ENCODE measurements at places on chromosomes 4 and X.

GRCh38 chr4:33931026-33931425, 2313.3 kb downstream of the ARAP2 start:
- no peak for DNase-seq

DNA sequence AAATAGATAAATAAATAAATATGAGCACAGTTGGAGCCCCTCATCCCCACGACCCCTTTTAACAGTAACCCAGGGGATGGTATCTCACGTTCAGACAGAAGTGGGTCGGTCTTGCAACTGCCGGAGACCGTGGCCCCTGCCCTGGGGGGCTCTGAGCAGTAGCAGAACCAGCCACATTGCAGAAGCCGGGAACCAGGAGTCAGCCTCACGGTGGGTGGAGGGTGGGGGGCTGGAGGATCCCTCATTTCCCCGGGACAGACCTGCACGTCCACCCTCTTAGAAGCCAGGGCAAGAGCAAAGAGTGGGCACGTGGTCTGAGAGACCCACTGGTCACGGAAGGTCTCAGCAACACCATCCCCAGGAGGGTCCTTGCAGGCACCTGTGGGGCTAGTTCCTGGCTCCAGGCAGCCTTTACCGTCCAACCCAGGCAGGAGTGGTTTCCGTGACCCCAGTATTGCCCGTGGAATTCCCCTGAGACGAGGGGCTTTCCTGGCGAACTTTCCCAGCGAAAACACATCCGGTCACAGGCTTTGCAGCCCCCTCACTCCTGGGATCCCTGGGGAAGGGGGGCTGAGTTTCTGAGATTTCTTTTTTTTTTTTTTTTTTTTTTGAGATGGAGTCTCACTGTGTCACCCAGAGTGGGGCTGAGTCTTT, 8.8 kb upstream of the IL3RA start:
- DNase-seq, result no peak

GRCh38 chrX:109839694-109840567, 106.9 kb upstream of the ACSL4 start:
- DNase-seq, result no peak

DNA sequence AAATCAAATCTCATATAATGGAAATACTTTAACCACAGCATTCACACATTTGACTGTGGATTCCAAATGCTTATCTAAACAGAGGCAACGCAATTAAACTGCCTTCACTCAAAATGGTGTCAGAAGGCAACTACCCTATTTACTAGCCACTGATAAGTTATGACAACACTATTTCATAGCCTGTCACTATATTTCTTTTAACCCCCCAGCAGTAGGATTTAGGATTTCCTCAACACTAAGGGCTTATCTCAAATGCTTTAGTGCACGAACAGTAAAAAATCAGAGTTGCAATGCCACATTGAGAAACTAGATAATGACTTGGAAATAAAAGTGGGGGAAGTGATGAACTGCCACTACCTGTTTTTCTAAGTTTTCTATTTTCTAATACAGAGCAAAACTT, 66.7 kb downstream of the DHX15 start:
- no peak for DNase-seq

DNA sequence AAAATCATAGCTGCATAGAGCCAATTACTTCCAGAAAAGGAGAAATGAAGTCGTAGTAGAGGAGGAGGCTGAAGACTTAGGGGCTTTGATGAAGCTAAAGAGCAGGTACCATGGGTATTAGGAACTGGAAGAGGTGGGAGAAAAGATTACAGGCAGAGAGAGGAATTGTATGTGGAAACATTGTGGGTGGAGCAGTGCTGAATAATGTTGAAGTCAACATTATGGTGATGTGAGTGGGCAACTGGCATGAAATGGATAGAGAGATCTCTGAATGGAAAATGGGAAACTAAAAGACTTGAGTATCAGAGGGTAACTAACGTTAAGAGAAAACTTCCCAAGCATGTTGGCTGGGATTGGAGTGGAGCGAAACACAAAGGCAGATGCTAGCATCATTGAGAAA, 92.5 kb downstream of the AREG start:
- DNase-seq, result no peak

GRCh38 chrX:155957843-155958242, 39.7 kb upstream of the IL9R start:
- no peak for DNase-seq

GRCh38 chr4:86530183-86530582, 63.9 kb upstream of the PTPN13 start:
- DNase-seq, result no peak

DNA sequence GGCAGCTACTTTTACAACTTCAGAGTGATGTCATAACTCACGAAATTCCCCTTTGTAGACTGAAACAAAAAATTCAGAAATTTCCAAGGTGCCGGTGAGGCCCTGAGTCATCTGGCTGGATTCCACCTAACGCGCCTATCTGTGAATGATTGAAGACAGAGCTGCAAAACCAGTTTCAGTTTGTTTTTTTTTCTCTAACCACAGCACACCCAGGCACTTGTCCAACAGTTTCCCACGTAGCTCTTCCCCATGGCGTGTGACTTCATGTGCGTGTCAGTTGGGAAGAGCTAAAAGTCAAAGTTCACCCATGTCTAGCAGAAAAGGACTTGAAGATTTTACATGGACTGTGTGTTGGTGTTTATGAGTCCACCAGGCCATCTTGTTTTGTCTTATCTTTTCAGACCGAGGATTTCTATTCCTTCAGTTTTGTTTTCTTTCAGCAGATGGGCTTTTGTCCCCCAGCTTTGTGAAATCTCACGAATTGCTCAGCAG, 16.4 kb downstream of the TCEANC start:
- no peak for DNase-seq

DNA sequence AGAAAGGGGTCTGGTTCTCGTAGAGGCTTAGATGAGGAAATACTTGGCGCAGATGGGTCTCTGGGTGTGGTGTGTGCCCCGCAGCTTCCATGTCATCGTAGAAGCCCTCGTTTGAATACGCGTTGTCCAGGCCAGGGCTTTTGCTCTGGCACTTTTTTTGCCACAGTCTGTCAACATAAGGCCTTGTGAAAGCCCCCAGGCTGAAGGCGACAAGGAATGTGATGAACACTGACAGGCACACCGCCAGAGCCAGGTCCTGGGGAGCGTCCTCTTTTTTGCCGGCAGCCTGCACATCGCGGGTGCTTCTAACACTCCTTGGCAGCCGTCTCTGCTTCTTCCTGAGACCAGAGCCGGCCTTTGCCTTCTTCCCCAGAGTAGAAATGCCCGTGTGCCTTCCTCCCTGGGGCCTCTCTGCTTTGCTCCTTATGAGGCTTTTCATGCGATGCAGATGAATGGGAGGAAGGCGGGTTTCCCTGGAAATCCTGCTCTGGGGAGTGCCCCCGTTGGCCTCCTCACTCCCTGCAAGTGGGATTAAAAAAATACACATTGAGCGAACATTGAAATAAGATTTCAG, 24.4 kb downstream of the LRRC66 start:
- no peak for DNase-seq

DNA sequence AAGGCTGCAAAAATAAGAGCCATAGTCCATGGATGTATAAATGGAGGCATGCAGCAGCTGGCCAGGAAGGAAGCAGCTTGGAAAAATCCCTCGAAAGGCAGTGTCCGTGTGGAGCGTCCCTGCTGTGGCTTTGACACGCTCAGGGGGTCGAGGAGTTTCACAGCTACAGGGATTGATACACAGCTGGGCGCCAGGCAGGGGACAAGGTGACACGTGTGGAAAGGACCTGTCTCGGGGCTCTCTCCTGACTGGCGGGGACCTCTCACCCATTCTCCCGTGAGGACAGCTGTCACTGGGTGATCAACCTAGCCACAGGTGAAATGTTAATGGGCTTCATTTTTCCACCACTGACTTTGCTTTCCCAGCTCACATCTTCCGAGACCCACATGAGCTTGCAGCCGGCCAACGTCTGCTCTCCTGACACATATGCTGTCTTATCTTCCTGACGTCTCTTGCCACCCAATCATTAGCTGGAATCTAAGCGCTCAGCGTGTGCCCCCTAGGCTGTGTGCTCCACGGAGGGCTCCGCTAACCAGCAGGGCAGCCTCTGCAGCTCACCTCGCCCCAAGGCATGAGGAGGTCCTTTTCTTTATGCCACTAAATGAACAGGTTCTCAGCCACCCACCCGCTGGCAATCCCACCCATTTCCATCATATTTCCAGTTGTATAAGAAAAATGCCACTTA, 89.4 kb upstream of the AFAP1 start:
- DNase-seq, result no peak

- DNase-seq, result no peak
Observed at GRCh38 chr4:84451546-84451945, 47.5 kb downstream of the NKX6-1 start.

DNA sequence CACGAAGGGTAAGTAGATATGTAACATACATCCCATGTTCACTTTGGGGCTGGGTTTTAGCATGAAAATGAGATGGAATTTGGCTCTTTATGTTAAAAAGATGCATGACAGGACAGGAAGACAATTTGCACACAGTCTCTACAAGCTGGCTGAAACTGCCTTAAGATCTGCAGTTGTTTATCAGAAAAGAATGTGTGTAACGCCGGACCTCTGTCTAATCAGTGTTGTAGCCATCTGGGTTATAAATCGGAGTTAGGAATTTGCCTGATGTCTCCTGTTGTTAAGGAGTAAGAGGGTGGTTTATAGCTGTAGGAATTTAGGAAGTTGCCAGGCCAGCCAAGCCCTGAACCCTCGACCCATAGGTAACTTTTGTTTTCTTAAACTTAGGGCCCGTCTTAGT, 562.9 kb upstream of the FAT1 start:
- DNase-seq, result no peak

DNA sequence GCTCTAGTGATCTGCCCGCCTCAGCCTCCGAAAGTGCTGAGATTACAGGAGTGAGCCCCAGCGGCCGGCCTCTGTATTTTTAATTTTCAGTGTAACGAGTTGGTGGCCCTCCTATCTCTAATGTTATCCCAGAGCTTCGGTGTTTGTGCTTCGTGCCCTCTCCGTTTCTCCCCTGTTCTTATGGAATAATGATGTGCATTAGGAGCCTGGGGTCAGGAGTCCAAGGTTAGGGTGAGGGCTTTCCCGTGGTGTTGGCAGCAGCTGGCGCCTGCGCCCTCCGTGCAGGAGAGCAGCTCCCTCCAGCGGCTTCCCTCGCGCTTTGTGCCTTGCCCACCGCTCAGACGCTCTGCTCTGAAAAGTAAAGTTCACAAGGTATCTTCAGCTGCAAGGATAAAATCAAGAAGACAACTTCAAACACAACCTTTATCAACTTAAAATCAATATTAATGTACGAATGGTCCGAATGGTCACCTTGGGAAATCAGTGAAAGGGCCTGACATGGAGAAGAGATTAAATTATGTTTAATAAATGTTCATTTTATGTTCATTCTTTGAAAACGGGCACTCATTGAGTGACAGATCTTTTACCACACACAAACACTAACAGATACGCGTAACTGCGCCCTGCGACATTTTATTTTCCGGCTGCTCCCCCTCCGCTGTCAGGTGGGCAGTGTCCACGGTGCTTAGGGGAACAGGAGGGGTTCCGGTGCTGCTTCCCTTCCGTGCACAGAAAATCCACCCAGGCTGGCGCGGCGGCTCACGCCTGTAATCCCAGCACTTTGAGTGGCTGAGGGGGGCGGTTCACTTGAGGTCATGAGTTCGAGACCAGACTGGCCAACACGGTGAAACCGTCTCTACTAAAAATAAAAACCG, 62.4 kb downstream of the TRAPPC11 start:
- no peak for DNase-seq

- no peak for DNase-seq
Observed at GRCh38 chr4:129545599-129546278, 449.8 kb downstream of the C4orf33 start.

DNA sequence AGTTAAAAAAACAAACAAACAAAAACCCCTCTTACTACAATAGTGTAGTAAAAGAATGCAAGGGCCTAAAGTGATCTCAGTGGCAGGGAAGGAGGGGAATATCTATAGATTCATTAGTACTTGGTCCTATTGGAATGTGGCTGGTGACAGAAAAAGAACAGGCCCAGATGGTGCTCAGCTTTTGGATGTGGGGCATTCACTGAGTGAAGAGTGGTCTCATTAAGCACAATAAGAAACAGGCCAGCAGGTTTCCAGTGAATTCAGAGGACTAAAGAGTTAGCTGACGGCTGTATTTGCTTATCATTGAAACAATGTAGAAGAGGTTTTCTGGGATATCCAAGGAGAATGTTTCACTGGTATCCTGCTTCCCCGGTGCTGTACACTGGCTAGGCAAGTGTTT, 243.8 kb upstream of the HHIP start:
- no peak for DNase-seq

GRCh38 chr4:87758270-87758669, 41.1 kb upstream of the IBSP start:
- DNase-seq, result no peak

- DNase-seq, result no peak
Observed at GRCh38 chr4:139892973-139893736, 227.5 kb downstream of the MGST2 start.

GRCh38 chr4:170008371-170008770, 17.8 kb downstream of the MFAP3L start:
- DNase-seq, result no peak

DNA sequence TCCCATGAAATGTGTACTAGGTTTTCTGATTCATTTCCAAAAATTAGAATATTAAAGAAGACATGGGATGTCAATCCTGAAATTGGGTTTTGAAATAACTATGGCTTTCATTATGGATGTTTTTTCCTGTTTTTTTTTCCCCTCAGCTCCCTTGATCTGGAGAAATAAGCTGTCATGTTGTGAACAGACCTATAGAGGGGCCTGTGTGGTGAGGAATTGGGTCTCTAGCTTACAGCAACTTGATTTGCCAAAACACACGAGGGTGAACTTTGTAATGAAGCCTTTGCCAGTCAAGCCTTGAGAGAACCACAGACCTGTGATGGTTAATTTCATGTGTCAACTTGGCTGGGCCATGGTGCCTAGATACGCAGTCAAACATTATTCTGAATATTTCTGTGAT, 2413.6 kb downstream of the PCDH7 start:
- DNase-seq, result no peak

- DNase-seq, result no peak
Observed at GRCh38 chrX:24298191-24298590, 15.7 kb downstream of the SUPT20HL2 start.

DNA sequence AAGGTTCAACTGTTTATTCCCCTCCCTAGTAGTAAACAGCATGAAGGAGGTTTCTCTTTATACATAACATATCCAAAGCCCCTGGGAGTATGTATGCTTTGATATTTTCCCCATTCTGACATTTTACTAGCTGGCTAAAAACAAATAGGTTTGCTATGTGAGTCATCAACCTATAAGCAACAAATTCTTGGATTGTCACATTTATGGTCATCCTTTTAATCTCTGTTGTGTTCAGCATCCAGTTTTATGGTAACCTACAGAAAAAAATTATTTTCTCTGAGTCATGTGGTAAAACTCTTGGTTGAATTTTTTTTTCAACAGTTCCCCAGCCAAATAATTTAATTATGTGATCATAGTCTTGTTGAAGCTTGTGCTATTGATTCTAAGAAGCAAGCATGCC, 734.1 kb downstream of the ADGRL3 start:
- DNase-seq, result no peak

DNA sequence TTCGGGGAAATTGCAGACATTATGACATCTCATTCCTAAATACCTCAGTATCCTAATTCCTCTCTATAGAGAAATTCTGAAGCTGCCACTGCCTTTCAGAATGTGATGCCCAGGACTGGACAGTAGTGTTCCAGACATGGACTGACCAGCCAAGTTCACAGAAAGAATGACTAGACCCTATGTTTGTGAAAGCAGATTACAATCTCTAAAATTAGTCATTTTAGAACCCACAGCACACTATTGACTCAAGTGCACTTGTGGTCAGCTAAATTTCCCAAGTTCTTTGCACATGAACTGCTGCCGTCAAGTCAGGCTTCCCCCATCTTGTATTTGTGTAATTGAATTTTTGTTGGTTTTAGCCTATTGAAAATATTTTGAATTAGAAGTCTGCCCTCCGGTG, 81.0 kb upstream of the ESX1 start:
- no peak for DNase-seq
